Panc1 (cell line): ENCODE measurements at places on chromosomes 11 and 22.

- DNase-seq: no peak
Observed at GRCh38 chr22:44462246-44463010, 35.6 kb downstream of the RTL6 start.

- no peak for DNase-seq
Observed at GRCh38 chr11:47980088-47980906, at the start of gene PTPRJ. Gene PTPRJ, plus strand, starts transcription at chr11:47980559. Its CDS starts 354 bp downstream, at chr11:47980913.

DNA sequence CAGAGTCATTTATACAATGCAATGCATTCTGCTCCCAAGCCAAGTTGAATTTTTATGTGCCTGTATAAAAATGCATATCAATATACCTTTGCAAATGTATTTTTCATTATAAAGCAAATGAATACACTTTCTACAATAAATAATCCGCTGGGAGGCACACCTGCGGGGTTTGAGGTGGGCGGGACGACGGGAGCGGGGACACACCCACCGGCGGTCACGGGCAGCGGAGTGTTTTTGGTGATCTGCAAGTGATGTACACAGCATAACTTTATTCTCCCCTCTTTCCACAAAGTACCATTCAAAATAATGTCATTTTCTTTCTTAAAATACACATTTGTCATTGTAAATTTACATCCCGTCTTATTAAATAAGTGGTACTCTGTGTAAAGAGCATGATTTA lies 54.1 kb downstream of the BRD1 start:
- DNase-seq: no peak

DNA sequence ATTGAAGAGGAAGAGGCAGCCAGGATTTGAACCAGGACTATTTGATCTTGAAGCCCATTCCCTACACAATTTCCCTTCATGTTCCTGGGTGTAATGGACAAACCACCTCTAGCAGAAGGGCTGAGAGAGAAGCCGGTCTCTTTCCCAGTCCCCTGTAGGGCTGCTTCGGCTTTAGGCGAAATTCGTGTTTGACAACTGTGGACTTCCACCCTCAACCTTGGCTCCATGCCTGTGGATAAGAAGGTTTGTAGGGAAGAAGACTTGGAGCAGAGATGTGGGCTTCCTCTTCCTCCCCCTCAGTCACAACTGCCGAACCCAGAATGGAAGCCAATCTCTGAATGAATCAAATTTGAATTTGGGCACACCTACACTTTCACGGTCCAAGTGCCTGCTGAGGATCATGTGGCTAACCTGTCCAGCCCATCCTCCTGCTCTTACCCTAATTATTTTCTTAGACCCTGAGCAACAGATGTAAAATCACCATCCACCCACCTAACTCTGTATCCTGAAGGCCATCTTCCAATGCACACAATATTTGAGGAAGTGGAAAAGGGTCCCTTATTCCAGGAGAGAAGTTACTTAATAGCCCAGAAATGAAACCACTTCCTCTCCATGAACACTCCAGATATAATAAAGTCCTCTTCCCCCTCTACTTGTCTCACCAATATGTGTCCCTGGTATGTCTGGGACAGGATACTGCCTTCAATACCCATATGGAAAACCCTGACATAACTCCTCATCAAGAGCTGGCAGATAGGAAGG lies 10.1 kb upstream of the SCN2B start:
- DNase-seq: no peak

DNA sequence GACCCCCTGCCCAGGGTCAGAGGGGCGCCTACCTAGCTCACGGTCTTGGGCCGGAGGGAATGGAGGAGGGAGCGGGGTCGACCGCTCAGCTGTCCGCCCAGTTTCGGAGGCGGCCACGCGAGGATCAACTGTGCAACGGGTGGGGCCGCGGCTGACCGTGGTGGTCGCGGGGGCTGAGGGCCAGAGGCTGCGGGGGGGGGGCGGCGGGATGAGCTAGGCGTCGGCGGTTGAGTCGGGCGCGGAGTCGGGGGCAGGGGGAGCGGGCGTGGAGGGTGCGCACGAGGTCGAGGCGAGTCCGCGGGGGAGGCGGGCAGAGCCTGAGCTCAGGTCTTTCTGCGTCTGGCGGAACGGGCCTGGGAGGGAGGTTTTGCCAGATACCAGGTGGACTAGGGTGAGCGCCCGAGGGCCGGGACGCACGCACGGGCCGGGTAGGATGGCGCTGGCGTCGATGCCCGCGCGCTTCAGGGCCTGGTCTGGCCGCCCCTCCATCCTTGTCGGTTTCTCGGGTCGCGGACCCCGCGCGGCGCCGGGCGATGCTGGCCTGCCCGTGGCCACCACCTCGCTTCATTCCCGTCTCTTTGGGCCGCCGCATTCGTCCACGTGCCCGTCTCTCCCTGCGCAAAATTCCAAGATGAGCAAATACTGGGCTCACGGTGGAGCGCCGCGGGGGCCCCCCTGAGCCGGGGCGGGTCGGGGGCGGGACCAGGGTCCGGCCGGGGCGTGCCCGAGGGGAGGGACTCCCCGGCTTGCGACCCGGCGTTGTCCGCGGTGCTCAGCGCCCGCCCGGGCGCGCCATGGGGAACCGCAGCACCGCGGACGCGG lies at the start of gene DRD4:
DRD4 (plus strand) TSS at position 759 of the 822 bp plus-strand sequence; CDS start at position 795, 36 bp downstream.
- no peak for DNase-seq

DNA sequence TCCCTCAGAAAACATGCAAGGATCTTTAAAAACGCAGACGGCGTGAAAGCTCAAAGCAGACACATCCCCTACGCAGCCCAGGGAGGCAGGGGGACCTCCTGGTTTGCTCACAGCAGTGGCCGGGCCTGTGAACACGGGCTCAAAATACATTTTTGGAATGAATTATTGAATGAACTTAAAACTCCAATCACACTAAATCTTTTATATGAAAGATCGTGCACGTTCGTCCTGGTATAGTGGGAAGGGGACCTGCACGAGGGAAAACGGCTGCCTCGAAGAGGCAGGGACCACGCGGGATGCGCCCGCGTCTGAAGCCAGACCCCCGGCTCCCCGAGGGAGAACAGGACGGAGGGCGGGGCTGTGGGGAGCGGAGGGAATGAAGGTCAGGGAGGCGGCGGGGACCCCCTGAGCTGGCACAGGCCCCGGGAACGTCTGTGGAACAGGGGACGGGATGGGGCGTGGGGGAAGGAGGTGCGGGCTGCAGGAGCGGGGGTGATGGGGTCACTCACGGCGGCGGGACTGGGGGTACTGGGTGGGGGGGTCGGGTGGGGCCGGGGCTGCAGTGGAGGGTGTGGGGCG lies 1.3 kb upstream of the PANX2 start:
- no peak for DNase-seq

GRCh38 chr11:116772443-116773202 lies at the start of gene BUD13:
Gene BUD13, minus strand, starts transcription at chr11:116772987. Its CDS starts 23 bp downstream, at chr11:116772964.
- no peak for DNase-seq

DNA sequence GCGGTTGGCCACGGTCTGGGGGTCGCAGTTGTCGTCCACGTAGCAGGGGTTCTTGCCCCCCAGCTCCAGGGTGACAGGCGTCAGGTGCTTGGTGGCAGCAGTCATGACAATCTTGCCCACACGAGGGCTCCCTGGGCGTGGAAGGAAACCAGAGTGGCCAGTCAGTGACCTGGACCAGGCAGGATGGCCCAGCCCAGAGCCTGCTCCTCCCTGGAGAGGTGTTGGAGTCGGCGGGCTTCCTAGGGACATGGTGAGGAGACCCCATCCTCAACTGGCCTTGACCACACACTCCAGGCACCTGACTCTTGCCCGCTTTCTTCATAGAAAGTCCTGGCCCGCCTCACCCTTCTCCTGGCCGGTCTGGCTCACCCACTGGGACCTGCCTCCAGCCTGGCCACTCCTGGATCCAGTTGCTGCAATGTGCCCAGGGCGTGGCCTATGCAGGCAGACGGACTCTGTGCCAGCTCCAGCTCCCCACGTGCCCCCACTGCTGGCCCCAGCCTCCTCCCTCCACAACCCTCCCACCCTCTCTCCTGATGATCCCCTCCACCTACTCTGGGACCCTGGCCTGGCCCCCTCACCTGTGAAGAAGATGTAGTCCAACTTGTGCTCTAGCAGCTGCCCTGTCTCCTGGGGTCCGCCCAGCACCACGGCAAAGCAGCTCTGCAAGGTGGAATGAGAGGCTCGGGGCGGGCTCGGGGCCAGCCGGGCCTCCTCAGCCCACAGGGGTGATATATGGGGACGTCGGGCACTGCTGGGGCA lies 8.7 kb downstream of the ALDH3B2 start:
- no peak for DNase-seq
